ENCODE measurements at places on chromosomes 12 and 14.

DNA sequence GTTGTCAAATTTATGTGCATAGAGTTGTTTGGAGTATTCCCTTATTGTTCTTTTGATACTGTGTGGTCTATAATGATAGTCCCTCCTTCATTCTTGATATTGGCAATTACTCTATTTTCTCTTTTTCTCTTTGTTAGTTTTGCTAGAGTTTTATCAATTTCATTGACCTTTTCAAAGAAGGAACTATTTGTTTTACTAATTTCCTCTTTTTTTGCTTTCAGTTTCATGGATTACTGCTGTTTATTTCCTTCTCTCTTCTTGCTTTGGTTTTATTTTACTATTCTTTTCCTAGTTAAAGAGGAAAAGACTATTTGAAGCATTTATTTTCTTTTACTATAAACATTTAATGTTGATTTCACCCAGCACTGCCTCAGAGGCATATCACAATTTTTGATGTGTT, 250.9 kb upstream of the PELI2 start:
- no peak for DNase-seq

DNA sequence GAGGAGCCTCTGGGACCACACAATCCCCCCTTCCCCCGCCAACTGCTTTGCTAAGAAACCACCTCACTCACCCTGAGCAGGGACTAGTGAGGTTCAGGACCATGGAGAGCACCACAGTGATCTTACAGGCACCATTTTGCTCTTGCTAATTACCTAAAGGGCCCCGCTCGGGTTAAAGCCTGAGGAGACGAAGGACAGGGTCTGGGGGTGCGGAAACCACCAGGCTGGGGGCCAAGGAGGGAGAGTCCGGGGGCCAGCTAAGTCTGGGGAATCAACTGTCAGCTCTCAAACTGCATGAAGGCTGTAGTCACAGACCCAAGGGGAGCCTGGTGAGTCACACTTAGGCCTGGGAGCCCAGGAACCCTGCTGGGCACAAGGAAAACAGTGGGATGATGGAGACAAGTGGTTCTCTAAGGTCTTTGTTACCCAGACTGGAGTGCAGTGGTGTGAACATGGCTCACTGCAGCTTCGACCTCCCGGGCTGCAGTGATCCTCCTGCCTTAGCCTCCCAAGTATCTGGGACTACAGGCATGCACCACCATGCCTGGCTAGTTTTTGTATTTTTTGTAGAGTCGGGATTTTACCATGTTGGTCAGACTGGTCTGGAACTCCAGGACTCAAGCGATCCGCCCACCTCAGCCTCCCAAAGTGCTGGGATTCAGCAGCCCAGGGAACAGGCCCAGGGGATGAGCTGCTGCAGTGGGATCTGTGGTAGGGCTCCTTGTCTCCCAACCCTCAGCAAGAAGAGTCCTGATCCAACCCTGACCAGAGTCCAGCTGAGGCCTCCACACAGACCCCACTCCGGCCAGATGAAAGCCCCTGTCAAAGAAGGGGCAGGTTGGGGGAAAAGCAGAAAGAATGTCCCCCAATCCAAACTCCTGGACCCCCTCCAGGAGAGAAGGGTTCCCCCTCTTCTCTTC, 98.8 kb downstream of the CALM1 start:
- peak; percentile 52 for DNase-seq

DNA sequence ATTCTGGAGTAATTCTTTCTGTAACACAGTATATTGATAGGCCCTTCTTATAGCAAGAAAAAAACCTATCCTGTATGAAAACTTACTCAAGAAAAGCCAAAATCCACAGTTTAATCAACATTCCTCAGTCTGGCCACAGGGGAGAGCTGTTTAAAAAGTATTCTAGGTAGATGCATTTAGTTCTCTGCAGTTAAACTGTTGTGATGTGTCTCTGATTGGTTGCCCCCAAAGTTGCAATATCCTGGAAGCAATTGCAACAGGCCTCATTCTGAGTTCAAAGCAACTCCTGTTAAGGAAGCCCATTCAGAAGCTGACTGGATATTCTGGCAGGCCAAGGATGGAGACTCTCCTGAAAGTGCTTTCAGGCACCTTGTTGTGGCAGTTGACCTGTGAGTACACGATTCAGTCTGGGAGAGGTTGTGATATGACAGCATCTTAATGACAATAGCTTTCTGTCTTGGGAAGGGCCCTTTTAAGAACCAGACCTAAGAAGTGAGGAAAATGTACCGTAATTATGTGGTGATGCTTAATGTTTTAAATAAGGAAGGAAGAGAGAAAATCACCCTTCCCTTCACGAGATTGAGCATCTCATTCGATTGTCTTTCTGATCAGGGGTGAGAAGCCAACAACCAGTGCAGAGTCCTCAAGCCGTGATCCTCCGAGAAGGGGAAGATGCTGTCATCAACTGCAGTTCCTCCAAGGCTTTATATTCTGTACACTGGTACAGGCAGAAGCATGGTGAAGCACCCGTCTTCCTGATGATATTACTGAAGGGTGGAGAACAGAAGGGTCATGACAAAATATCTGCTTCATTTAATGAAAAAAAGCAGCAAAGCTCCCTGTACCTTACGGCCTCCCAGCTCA, 420.7 kb downstream of the DAD1 start:
- DNase-seq = no peak

- no peak for DNase-seq
Observed at GRCh38 chr12:124904306-124905098, 9.9 kb downstream of the UBC start.

- no peak for DNase-seq
Observed at GRCh38 chr12:75982979-75983660, 48.5 kb downstream of the PHLDA1 start.

GRCh38 chr12:53868511-53868986, 70.1 kb upstream of the HOXC13 start:
- DNase-seq = no peak

GRCh38 chr12:106227641-106228319, 20.0 kb downstream of the CKAP4 start:
- DNase-seq = no peak
